ENCODE measurements at places on chromosomes 1 and 21.
A peak's percentile ranks its signal among the peaks of the same experiment; 100 is the strongest.

- DNase-seq: no peak
These were observed 274.3 kb upstream of the CAMK1G start for GRCh38 chr1:209309198-209309597.

DNA sequence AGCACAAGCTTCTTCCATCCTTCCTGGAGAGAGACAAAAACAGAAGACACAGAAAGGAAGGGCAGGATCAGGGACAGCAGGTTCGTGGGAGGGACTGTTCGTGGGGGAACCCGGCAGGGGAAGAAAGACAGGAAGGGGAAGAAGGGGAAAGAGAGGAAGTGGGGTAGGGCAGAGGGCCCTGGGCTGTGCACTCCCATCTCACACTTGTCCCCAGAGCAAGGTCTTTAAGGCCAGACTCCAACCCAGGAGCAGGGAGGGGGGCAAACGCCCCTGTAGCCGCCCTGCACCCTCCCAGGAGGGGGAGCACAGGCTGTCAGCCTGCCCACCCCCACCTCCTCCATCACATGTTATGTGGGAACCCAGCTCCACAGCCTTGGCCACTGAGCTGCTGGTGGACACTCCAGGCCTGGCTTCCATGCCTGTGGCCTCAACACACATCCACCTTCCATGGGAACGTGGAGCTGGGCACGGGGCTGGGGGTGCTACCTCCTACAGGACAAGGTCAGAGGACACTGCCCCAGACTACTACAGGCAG is 9.3 kb downstream of the SLC19A1 start:
- DNase-seq: no peak

GRCh38 chr1:29691499-29691898 is 455.2 kb downstream of the PTPRU start:
- DNase-seq: no peak

- DNase-seq: no peak
These were observed 61.8 kb upstream of the POU2F1 start for GRCh38 chr1:167158813-167159275.

DNA sequence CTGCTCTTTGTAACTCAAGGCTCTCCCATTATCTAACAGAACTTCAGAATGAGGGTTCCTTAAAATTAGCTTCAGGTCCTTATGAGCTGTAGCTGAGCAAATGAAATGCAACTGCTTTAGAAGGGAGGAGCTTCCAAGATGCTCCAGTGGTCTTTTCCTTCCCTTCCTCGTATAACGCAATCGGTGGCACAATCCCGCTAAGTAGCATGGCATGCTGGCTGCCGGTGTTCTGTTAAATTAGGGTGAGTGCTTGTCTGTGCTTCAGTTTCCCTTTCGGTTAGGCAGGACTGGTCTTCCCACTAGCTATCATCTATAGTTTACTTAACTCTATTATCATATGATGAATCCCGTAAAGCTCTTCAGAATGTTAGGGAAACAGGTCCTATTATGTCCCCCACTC is 917 bp downstream of the KIAA0040 start:
- DNase-seq: peak; percentile 48

- peak; percentile 56 for DNase-seq
These were observed 33.8 kb downstream of the GDAP2 start for GRCh38 chr1:117895482-117896114.

DNA sequence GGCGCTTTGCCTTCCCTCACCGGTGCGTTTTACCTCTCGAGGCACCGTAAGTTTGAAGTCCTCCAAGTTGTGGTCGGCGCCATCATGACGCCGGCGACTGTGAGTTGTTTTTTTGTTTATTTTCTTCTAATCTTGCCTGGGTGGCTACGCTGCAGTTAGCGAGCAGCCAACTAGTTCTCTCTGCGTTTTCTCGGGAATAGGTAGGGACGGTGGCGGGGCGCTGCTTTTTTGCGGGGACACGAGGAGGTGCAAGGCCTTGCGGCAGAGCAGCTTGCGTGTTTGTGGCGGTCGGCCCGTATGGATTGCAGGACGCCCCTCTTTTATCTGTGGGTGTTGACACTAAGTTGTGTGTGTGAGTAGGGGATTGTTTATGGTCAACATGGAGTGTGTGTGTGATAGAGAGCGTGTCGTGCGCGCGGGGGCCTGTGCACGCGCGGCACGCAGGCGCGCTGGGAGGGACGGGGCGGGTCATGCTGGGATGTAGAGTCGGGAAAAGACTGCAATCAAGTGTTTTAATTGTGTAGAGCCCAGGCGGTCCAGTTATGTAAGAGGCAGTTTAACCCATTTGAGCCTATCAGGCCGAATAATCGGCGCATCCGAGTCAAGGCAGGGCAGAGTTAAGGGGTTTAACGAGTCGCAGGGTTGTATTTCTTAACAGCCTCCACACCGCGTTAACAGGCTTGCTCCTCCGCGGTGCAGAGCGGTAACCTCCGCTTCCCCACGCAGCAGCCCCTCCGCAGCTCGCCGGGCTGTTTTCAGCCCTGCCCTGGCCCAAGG is 1.2 kb upstream of the NEGR1 start:
- DNase-seq: peak; percentile 67

GRCh38 chr1:118204648-118205047 is 19.6 kb upstream of the SPAG17 start:
- no peak for DNase-seq

GRCh38 chr1:234862360-234862943 is 252.5 kb upstream of the IRF2BP2 start:
- no peak for DNase-seq

GRCh38 chr1:166489670-166490436 is 323.1 kb upstream of the FAM78B start:
- DNase-seq: no peak

DNA sequence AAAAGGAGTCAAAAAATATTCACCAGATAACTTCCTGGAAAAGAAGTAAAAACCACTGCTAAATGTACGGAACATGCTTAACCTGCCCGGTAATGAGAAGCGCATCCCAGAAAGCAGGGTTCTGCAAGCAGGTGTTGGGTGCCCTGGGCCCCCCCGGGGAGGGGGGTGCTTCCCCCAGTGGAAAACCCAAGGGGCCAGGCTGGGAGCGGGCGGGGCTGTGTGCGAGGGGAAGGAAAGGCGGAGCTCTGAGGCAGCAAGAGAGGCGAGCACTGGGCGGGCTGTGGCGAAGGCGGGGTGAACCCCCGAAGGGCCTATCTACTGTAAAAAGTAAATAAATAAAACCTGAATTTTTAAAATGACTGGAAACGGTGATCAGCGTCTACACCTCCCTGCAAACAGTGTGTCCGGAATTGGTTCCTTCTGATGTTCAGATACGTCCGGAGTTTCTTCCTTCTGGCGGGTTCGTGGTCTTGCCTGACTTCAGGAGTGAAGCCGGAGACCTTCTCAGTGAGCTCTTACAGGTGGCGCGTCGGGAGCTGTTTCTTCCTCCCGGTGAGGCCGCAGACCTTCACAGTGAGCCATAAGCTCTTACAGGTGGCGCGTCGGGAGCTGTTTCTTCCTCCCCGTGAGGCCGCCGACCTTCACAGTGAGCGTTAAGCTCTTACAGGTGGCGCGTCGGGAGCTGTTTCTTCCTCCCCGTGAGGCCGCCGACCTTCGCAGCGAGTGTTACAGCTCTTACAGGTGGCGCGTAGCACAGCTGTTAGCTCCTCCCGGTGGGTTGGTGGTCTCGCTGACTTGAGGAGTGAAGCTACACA is 13.4 kb downstream of the FTCD start:
- no peak for DNase-seq

DNA sequence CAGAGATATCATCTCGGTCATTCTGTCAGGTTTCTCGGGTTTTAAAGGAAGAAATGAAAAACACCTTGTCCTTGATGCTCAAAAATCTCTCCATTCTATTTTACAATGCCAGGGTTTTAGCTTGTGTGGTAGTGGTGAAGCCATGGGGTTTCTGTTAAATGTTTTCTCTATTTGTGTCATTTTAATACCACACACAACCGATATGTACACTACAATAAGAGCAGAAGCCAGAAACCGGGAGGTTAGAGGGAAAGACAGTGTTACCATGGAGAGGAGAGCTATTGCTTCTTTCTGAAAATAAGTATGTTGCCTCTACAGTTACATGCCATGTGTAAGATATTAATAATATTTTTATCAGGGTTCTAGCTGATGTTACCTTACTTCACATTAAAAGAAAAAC is 2.8 kb downstream of the SLC35D1 start:
- no peak for DNase-seq

- DNase-seq: no peak
These were observed 8.8 kb upstream of the ZBTB48 start for GRCh38 chr1:6570987-6571386.

GRCh38 chr1:36874271-36875060 is 159.8 kb downstream of the GRIK3 start:
- DNase-seq: no peak

GRCh38 chr1:235632506-235633401 is 16.8 kb downstream of the GNG4 start:
- DNase-seq: peak; percentile 53

- no peak for DNase-seq
These were observed 40.0 kb downstream of the SPTA1 start for GRCh38 chr1:158646465-158646864.

GRCh38 chr21:44503901-44504399 is 36.0 kb downstream of the KRTAP10-1 start:
- DNase-seq: no peak

DNA sequence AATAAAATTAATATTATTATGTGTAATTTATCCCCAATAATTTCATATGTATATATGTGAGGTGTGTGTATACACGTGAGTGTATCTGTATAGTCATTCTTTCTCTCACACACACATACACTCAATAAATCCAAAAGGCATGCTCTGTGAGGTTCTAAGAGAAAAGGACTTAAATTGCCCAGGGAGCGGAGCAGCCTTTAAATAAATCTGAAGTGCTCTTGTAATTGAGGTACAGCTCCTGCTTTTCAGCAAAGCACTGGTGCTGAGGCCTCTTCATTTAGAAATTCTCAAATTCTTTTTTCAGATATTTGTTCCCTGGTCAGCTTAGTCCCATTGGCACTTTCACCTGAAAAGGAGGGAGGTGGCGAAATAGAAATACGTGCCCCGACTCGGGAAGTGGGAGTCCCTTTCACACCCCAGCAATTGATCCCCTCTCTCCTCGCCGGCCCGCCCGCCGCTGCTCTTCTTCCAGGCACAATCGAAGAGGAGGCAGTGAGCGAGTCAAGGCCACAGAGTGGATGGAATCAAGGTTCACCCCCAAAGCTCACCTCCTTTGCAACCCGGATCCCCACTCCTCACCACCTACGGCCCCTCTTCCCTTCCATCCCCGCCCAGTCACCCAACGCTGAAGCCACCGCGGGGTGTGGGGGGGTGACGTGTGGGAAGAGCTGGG is 944 bp downstream of the PLPPR5 start:
- DNase-seq: no peak

DNA sequence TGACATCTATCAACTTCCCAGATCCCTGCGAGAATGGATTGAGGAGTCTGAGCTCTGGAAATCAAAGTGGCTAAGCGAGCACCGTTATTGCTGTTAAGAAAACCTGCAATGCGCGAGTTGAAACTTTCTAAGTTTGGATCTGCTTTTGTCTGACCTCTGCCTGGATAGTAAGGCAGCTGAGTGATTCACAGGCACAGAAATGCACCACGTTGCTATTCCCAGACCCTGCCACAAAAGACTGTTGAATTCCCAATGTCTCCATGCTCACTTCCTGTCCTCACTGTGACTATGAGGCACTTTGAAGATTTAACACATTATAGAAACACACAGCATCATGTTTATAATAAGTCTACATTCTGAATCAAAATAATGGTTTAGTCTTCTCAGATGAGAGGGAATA is 27.1 kb upstream of the CNIH3 start:
- no peak for DNase-seq

- no peak for DNase-seq
These were observed 357.3 kb downstream of the NPHP4 start for GRCh38 chr1:5634893-5635292.

- no peak for DNase-seq
These were observed 54.4 kb upstream of the NEK7 start for GRCh38 chr1:198102454-198102827.

DNA sequence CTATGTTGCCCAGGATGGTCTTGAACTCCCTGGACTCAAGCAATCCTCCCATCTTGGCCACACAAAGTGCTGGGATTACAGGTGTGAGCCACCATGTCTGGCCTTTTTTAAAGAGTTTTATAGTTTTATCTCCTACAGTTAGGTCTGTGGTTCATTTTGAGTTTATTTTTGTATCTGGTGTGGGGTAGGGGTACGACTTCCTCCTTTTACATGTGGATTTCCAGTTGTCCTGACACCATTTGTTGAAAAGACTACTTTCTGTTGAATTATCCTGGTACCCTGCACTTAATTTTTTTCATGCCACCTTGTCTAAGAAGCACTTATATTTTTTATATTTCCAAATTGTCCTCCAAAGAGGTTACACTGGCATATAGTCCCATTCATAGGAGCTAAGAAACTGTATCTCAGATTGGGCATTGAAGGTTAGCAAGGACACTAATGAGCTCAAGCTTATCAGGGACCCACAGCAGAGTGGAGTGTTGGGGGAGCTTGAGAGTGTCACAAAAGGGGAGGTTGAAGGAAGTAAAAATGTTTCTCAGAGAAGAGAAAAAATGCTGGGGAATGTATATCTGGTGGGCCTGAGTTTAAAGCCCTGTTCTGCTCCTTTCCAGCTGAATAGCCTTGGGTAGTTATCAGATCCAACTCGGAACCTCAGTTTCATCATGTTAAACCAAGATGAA is 23.4 kb upstream of the MEF2D start:
- DNase-seq: no peak

GRCh38 chr1:113849072-113849471 is 22.4 kb downstream of the PTPN22 start:
- DNase-seq: no peak

DNA sequence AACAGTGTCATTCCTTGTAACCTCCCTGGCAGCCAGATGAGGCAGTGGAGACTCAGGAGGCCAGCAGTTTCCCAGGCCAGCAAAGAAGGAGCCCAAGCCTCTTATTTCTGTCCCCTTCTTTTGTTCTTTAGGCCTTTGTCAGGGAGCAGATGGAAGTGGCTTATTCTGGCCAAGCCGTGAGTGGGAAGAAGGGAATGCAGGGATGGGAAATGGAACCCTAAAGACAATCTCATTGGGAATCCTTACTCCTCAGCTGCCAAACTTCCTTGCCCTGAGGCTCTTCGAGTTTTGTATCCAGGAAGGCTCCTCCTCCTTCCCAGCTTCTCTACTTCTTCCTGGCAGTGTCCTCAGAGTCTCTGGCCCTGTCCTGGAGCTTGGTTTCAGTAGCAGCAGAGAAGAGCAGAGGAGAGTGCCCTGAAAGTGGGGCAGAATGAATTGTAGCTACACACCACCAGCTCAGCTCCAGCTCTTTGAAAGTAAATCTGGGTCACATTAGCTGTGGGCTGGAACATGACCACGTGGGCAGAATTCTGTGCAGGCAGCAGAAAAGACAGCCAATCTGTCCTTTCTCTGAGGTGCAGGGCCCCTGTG is 63.9 kb downstream of the NDUFS5 start:
- DNase-seq: no peak

DNA sequence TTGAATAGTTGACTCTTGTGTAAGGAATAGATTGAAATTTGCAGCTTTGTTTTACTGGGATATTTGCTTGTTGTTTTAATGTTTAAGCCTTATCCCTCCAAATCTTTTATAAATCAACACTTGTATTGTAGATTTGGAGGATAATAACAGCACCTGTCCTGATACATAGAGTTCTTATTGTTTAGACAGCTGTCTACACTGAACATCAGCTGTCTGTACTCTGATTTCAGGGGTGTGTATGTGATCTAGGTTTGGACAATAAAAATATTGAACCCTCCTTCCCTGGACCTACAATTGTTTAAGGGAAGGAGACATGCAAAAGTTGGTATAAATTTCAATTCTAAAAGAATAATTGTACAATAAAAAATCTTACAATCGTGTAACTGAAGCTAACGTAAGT is 48.3 kb upstream of the DPH5 start:
- DNase-seq: no peak
